ENCODE measurements at places on chromosomes 1 and 21.

DNA sequence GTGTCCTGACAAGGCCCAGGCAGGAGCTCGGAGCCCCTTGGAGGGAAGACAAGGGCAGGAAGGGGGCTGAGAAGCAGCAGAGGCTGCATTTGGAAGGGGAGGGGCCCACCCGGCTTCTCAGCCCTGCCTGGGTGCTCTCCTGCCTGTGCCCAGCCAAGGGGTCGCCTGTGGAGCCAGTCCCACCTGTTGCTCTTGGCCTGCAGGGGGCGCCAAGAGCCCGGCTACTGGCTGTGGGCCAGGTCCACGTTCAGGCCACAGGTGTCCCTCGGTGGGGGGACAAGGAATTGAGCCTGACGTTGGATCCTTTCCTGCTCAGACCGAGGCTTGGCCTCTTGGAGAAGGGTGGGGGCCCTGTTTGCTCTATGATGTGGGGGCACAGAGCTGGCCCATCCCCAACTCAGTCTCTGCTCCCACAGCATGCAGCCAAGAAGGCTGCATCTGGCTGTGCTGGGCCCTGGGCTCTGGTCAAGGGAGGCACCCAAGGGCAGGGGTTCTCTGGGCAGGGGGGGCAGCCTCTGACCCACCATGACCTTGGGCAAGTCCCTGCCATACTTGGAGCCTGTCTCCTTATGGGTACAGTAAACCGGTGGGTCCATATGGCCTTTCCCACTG lies 10.9 kb downstream of the WNT4 start:
- peak; percentile 39 for DNase-seq

GRCh38 chr1:42316292-42316691 lies 18.7 kb downstream of the FOXJ3 start:
- no peak for DNase-seq

DNA sequence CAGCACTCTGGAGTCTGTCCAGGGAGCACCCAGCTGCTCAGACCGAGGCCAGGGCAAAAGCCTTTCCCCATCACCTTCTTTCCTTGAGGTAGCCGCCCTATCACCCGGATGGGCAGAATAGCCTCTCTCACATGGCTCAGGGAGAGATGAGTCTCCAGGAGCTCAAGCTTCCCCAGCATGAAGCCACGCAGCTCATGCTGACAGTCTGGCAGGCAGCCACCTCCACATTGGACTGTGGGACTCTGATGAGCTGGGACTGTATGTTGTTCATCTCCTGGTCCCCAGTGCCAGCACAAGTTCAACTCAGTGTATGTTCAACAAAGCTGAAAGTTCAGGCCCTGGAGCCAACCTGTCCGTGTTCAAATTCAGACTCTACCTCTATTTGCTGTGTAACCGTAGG lies 75.2 kb upstream of the ZC3H12A start:
- no peak for DNase-seq

DNA sequence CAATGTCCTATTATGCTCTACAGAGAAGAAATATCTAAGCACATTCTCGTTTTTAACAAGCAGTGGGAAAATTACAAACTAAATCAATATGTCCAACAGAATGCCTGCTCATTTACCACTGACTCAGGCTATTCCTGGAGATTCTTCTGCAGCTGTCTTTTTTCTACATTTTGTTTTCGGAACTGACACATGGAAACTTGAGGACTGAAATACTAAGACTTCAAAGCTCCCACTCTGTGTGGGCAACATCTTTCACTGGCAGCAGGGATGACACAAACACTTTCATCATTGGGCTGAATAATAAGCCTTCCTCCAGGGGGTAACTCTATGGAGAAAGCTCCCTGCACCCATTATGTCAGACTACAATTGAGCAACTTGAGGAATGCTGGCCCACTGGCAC lies 175.5 kb upstream of the NCAM2 start:
- no peak for DNase-seq

- DNase-seq: no peak
Measured at GRCh38 chr1:196467230-196467925, 140.9 kb downstream of the KCNT2 start.

Data from T-helper 2 cell (primary cell).